ENCODE measurements at places on chromosomes 4 and X.

DNA sequence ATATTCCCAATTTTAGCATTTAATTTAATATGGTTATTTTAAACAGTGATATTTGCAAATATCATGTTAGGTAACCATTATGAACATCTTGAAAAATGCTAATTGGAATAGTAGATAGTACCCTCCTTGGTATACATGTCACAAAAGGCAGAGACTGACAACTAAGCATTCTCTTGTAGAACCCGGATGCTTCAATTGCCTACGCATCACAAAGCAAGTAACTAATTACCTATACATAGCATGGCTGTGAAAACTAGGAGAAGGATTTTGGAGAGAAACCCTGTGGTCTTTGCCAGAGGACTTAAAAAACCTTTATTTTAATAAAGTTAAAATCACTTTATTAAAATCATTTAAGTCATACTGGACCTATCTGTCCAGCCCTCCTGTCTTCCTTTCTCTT lies 764.1 kb upstream of the TENM3 start:
- peaks cover 20% of the 10 kb centered on the region for H3K4me1 ChIP-seq
- H3K27ac ChIP-seq, result no peak overlapping the region
- no peaks in the 10 kb centered on the region for H3K27me3 ChIP-seq
- no peaks in the 10 kb centered on the region for H3K36me3 ChIP-seq
- no peak overlapping the region for H3K4me3 ChIP-seq

- H3K4me3 ChIP-seq, result no peak overlapping the region
- DNase-seq, result no peak
- H3K27me3 ChIP-seq, result peaks cover 100% of the 10 kb centered on the region
Measured at GRCh38 chr4:1409079-1409478, 2.8 kb upstream of the NKX1-1 start.

DNA sequence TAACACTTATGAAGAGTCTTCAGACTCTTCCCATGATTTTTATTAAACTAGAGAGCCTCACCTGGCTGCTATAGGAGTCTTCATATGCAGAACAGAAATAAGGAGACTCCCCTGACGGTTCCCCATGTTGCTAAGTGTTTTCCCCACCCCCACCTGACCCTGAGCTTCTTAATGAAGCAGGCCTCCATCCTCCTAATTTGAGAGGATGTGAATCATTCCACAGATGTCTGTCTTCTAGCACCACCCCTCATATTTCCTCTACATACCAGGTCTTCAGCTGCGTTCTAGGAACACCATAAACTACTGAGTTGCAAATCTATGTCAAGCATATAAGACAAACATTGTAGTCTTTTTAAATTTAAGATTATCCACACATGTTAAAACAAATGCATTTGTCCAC lies 36.9 kb downstream of the RP2 start:
- H3K27ac ChIP-seq, result no peak overlapping the region
- H3K36me3 ChIP-seq, result no peaks in the 10 kb centered on the region
- no peak overlapping the region for H3K4me3 ChIP-seq
- DNase-seq, result no peak

- H3K4me3 ChIP-seq, result no peak overlapping the region
- H3K36me3 ChIP-seq, result no peaks in the 10 kb centered on the region
- peak; percentile 2 for DNase-seq
- no peaks in the 10 kb centered on the region for H3K27me3 ChIP-seq
Measured at GRCh38 chrX:119194621-119195020, 41.5 kb upstream of the PGRMC1 start.

GRCh38 chr4:82255657-82256056 lies 118.1 kb downstream of the HNRNPD start:
- no peaks in the 10 kb centered on the region for H3K4me1 ChIP-seq
- no peaks in the 10 kb centered on the region for H3K36me3 ChIP-seq
- H3K27me3 ChIP-seq, result no peaks in the 10 kb centered on the region
- H3K27ac ChIP-seq, result no peak overlapping the region

DNA sequence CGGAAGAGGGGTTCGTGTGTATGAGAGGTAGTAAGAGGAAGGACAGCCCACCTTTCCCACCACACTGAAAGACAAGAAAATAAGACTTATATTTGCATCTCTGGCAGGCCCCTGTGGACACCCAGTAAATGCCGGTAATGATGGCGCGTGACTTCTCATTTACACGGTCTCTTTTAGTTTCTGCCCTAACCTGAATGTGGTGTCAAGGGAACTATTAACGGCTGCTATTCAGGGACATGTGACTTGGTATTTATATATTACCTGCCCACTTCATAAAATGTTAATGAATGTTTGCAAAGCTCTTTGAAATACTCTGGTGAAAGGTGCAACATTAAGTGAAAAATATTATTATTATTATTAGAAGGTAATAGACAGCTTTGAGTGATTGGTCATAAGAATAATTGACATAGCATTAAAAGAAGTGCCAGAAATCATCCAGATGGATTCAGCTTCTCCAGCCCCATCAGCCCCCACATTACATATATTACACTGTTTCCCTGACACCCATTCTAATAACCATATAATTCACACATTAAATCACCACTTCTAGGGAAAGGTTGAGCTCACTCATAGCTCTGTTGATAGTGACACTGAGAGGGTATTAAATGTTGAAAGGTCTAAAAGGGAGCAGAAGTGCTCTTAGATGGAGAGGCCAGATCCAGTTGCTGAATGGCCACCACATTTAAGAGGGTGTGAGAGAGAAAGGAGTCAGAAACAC lies 83.0 kb upstream of the BEND4 start:
- H3K4me1 ChIP-seq, result peaks cover 6% of the 10 kb centered on the region
- no peak for DNase-seq
- H3K36me3 ChIP-seq, result no peaks in the 10 kb centered on the region
- no peaks in the 10 kb centered on the region for H3K27me3 ChIP-seq
- H3K4me3 ChIP-seq, result no peak overlapping the region
- no peak overlapping the region for H3K27ac ChIP-seq

DNA sequence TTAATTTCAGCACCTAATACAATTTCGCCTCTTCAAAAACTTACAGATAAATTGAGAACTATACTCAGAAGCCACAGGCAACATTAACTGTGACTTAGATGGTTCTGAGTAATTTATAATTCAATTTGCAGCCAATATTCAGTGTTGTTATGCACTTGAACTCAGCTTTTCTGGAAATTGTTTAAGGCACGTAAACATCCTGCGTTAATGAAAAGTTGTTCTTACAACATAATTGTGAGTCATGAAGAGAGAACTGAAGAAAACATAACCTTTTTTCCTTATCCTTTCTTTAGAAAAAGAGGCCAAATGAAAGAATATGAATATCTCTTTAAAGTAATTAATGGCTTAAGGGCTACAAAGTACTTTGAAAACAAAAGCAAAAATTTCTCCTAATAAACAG lies 16.6 kb upstream of the H2AZ1 start:
- DNase-seq, result no peak
- H3K27ac ChIP-seq, result no peak overlapping the region
- H3K4me1 ChIP-seq, result peaks cover 10% of the 10 kb centered on the region
- no peaks in the 10 kb centered on the region for H3K36me3 ChIP-seq
- no peaks in the 10 kb centered on the region for H3K27me3 ChIP-seq
- no peak overlapping the region for H3K4me3 ChIP-seq

GRCh38 chr4:74097631-74098426 lies 1.2 kb downstream of the CXCL2 start:
- no peak overlapping the region for H3K4me3 ChIP-seq
- H3K4me1 ChIP-seq, result no peaks in the 10 kb centered on the region
- peaks cover 35% of the 10 kb centered on the region for H3K27me3 ChIP-seq

DNA sequence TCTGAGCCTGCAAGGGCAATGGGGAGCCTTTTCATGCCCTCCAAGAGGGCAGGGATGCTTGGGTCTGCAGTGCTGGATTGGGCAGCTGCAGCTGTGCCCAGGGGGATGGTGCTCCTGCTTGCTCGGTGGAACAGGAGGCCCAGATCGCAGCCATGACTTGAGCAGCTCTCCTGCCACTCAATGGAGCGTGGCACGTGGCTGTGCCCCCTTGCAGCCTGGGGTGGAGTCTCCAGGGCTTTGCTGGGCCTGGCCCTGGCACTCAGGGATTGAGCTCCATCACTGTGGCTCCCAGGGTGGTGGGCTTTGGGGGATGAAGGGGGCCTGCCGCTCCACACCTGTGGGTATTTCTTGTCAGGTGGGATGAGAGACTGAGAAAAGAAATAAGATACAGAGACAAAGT lies 53.4 kb upstream of the IBSP start:
- no peak overlapping the region for H3K4me3 ChIP-seq
- no peak overlapping the region for H3K27ac ChIP-seq
- DNase-seq, result no peak
- no peaks in the 10 kb centered on the region for H3K4me1 ChIP-seq
- no peaks in the 10 kb centered on the region for H3K36me3 ChIP-seq

DNA sequence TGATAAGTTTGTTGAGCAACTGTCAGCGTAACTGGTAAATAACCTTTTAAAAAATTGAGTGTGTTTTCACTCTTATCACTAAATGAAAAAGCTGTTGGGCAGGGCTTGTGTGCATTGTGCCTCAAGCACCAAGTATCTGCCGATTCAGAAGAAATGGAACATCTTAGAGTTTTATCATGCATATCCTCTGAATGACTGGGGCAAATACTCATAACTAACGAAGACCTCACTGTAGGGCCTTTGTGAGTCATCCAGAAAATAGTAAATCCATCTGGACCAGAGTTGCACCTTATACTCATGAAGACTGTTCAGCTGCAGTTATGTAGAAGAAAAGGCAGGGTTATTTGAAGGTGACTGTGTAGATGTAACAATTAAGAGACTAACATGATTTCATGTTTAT lies 222.1 kb downstream of the CAMK2D start:
- H3K4me3 ChIP-seq, result no peak overlapping the region
- no peak overlapping the region for H3K27ac ChIP-seq
- no peaks in the 10 kb centered on the region for H3K36me3 ChIP-seq
- no peaks in the 10 kb centered on the region for H3K4me1 ChIP-seq
- no peaks in the 10 kb centered on the region for H3K27me3 ChIP-seq

GRCh38 chr4:2261110-2261852 lies 628 bp downstream of the MXD4 start:
- H3K27me3 ChIP-seq, result no peaks in the 10 kb centered on the region
- peak overlapping the region; percentile 80 for H3K27ac ChIP-seq
- DNase-seq, result peak; percentile 74
- no peaks in the 10 kb centered on the region for H3K36me3 ChIP-seq

All from neural progenitor cell (in vitro differentiated cells).